Urothelium cell line (cell line): ENCODE measurements at places on chromosomes 5 and 9.

DNA sequence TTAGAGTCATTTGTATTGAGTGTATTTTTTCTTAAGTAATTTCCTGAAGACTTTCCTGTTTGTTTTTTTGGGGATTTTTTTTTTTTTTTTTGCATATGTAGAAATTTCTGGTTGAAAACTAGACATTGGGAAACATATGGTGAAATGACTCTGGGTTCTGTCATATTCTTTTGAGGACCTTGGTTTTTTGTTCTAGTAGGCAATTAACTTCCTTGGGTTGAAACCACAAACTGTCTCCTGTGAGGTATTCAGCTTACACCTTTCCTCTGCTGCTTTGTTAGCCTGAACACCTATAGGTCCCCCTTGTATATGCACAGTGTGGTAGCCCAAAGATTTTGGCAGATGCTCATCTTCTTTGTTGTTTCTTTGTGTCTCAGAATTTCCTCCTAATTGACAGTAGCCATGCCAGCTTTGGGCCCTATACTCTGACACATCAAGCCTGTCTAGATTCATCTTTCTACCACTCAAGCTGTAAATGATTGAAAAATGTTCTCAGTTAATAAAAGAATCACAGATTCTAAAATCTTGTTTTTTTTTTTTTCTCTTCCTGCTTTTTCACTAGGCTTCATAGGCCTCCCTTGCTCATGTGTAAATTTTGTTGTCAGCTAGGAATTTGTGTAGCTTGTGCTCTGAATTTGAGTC, 140.6 kb downstream of the COMMD10 start:
- no peak for DNase-seq

GRCh38 chr9:95626885-95627558, 110.3 kb upstream of the PTCH1 start:
- peak; percentile 36 for DNase-seq

DNA sequence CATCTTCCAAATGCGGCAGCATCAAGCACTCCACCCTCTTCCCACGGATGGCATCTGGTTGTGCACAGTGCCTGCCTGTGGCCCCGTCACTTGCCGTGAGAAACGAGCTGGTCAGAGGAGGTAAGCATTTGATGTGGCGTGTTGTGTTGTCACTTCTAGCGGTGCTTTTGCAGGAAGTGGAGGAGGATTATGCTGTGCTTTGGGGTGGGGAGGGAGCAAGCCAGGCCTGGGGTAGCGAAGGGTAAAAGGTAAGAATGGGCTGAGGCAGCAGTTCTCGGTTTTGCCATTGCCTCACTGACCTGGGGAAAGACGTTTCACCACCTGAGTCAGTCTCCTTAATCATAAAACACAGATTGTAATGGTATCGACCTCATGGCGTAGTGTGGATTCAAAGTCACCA, 2.3 kb upstream of the POMT1 start:
- DNase-seq: no peak

DNA sequence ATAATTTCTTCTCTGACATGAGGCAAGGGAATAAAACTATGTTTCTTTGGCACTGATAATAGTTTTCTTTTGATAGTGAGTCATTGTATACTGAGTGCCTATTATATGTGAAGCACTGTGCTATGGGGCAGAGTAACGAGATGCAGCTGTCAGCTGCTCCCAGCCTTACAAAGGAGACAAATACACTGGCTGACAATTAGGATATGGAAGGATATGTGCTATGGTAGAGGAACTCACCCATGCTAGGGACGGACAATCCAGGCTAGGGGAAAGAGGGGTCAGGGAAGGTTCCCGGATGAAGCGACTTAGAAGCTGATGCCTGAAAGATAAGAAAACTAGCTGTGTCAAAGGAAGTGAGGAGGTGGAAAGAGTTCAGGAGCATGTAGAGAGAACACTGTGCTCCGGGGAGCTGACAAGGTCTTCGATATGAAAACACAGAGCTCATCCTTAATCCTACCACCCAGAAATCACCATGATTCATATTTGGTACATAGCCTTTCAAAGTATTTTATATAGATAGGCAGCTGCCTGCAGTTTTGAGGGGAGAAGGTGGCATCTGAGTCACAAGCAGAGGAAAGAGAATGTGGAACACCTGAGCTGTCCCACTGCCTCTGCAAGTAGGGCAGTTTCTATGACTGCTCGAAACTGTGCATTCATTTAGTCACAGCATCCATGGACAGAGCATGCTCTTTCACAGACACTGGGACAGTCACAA, 12.1 kb downstream of the BSPRY start:
- no peak for DNase-seq

- no peak for DNase-seq
These were observed 34.7 kb upstream of the PLIN2 start for GRCh38 chr9:19162026-19162366.

- no peak for DNase-seq
These were observed 49.4 kb downstream of the ATP10B start for GRCh38 chr5:160802592-160802991.

GRCh38 chr5:109267283-109267682, 142.5 kb downstream of the PJA2 start:
- DNase-seq: no peak

DNA sequence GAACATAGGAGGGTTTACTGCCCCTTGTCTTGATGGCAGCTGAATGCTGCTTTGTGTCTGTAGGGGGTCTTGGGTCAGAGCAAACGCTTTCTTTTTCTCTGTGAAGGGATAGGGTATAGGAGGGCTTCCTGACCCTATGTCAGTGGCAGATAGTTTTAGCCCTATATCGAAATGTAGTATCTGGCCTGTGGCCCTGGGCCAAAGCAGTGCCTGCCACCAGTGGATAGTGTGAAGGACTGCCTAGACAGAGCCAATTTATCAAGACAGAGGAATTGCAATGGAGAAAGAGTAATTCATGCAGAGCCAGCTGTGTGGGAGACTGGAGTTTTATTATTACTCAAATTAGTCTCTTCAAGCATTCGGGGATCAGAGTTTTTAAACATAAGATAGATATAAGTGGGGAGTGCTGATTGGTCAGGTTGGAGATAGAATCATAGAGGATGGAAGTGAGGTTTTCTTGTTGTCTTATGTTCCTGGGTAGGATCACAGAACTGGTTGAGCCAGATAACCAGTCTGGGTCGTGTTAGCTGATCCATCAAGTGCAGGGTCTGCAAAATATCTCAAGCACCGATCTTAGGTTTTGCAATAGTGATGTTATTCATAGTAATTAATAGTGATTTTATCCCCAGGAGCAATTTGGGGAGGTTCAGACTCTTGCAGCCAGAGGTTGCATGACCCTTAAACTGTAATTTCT, 178.5 kb downstream of the GDNF start:
- DNase-seq: no peak

DNA sequence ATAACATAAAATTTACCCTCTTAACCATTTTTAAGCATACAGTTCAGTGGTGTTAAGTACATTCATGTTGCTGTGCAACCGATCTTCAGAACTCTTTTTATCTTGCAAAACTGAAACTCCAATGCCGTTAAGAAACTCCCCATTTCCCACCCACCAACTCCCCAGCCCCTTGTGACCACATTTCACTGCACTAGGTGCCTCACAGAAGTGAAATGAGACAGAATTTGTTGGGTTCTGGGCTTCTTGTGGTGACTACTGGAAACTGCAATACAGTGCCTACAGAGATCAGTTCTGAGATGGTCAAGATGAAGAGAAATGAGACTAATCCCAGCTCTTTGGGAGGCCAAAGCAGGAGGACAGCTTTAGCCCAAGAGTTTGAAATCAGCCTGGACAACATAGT, 202.1 kb upstream of the SLC30A5 start:
- DNase-seq: no peak

- no peak for DNase-seq
These were observed 72.7 kb downstream of the FAM78A start for GRCh38 chr9:131203431-131204218.

GRCh38 chr5:128199104-128199503, 115.5 kb downstream of the SLC12A2 start:
- peak; percentile 27 for DNase-seq

- peak; percentile 12 for DNase-seq
These were observed 34.4 kb downstream of the KIF2A start for GRCh38 chr5:62340392-62340791.

DNA sequence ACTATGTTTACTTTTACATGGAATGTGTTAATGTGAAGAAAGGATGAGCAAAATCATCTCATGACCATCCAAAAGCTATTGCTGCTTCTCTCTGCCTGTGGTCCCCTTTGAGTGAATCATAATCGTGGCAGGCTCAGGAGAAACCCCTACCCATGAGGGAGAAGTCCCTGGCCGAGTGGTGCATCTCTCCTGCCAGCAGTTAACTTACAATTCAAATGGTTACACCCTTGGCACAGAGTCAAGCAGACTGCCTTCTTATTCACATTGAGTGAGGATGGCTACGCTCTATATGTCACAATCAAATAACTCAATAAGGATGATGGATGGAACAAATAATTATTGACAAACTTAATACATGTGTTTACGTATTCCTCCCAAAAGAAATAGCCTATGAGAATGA, 179.1 kb downstream of the FGF1 start:
- DNase-seq: no peak

- no peak for DNase-seq
These were observed 17.8 kb downstream of the EEIG1 start for GRCh38 chr9:127963041-127963358.

- no peak for DNase-seq
These were observed 7.0 kb downstream of the HSPA9 start for GRCh38 chr5:138568061-138568824.
